ENCODE measurements at places on chromosomes 7 and 10. TPM values are rescaled to one million over a fixed set of nuclear protein-coding genes. Genes with fewer than 3 reads are reported as not detected.

Gene OR13A1
- total RNA-seq, result not detected

Gene RAPGEF5
- 244 TPM for total RNA-seq

Gene SPDYE6
- total RNA-seq, result not detected

Gene LIPN
- total RNA-seq, result not detected

Gene ELOVL3
- total RNA-seq, result 0.53 TPM

Gene HKDC1
- 0.35 TPM for total RNA-seq

Gene IL2RA
- total RNA-seq, result not detected

Gene GRID2IP
- total RNA-seq, result 2.2 TPM

Gene ATOH7
- total RNA-seq, result 2.1 TPM

Gene ODAD2
- 0.64 TPM for total RNA-seq

Gene CAV2
- 9.2 TPM for total RNA-seq

Gene PDCD4
- 65.4 TPM for total RNA-seq

Gene UPK3B
- total RNA-seq, result 2.5 TPM

Gene HOXA2
- total RNA-seq, result not detected

Gene CALHM1
- 2.4 TPM for total RNA-seq

Gene SH2B2
- 5.2 TPM for total RNA-seq

Gene C10orf143
- 7.4 TPM for total RNA-seq

Gene KIAA1217
- 59.1 TPM for total RNA-seq

Gene STK31
- 1.8 TPM for total RNA-seq

Gene ATRNL1
- total RNA-seq, result 285 TPM

Gene CLEC2L
- 46.0 TPM for total RNA-seq

Gene PSD
- 298 TPM for total RNA-seq

Gene HPSE2
- 7.5 TPM for total RNA-seq

Gene AKR1C4
- not detected for total RNA-seq

Gene CYP3A4
- total RNA-seq, result not detected

Gene GRM3
- total RNA-seq, result 72.1 TPM

All from dorsolateral prefrontal cortex (tissue), 122 donors.